GM06990 (cell line): ENCODE measurements at places on chromosomes 2 and 18.

DNA sequence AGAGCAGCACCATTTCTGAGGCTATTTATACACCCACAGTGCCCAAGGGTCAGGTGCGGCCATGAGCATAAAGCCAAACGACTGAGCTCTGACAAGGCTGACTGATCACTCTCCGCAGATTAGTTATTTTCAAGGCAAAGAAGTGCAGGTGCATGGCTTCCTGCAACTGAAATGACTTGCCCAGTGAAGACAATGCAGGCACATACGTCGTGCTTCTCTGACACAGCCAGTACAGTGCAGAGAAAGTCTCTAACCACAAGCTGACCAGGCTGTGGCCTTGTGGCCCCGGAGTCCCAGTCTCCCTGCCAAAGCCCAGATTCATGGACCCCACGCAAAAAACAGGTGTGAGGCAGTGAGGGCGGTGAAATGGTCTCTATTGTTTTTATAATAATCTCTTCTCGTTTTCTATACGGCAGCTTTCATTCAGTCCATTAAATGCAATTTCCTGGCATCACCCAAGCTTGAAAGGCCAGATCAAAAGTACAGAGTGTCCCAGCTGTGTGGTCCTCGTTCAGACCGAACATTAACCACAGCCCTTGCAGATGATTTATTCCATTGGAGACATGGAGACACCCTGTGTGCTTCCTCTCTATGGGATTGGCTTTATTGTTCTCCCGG lies 447.0 kb upstream of the ID2 start:
- DNase-seq = peak; percentile 84

GRCh38 chr2:3399829-3400228 lies 20.3 kb downstream of the TRAPPC12 start:
- no peak for DNase-seq

DNA sequence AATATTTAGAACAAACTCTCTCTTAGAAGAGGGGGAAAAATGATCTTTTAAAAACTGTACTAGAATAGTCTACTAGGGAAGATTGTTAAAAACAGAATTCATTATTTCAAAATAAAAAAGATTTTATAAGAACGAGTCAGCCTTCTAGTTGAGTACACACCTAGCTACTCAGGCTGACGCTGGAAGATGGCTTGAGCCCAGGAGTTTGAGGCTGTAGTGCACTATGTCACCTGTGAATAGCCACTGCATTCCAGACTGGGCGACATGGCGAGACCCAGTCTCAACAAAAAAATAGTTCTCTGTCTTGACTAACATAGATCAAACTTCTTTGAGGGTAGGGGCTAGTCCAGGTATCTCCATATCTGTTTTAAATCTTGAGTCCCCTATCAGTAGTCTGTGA lies 33.9 kb downstream of the ERLEC1 start:
- DNase-seq = no peak

GRCh38 chr2:230927711-230928341 lies 2.8 kb upstream of the GPR55 start:
- no peak for DNase-seq

DNA sequence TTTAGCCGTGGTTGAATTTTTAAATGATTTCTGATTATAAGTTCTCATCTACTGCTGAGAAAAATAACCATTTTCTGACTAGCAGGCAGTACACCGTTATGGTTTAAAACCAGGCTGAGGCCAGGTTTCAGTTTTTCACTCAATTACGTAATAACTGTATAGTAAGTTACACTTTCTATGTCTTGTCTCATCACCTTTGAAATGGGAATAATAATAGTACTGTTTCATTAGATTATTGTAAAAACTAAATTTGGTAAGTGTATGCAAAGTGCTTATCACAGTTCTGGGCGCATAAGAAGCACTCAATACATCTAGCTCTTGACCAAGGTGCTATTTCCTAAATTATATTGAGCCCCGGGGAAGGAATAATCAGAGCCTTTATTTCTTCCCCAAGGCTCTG lies 76.8 kb downstream of the LIMS1 start:
- no peak for DNase-seq
